Vagina (tissue), 2 donors: ENCODE measurements at places on chromosomes 16 and 17.

DNA sequence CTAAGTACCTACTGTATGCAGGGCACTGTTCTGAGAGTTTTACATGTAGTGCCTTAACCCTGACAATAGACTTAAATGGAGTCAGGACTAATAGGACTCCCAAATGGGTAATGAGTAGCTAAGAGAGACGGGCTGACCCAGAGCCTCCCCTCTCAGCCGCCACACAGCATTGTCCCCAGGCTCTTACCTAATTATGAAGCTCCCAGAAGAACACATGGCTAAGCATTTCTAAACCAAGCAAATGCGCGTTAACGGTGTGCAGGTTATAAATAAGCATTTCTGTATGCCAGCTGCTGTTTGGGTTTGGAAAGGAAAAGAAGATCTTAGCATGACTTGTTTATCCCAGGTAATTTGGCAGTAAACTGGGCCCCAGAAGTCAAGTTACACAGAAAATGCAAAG is 14.3 kb downstream of the KATNIP start:
- no peak for DNase-seq

GRCh38 chr17:3630781-3631180 is 5.3 kb downstream of the SHPK start:
- no peak for DNase-seq

GRCh38 chr16:20849589-20850390 is 43.5 kb downstream of the REXO5 start:
- no peak for DNase-seq

GRCh38 chr17:8474826-8475225 is 39.1 kb downstream of the NDEL1 start:
- DNase-seq = no peak

DNA sequence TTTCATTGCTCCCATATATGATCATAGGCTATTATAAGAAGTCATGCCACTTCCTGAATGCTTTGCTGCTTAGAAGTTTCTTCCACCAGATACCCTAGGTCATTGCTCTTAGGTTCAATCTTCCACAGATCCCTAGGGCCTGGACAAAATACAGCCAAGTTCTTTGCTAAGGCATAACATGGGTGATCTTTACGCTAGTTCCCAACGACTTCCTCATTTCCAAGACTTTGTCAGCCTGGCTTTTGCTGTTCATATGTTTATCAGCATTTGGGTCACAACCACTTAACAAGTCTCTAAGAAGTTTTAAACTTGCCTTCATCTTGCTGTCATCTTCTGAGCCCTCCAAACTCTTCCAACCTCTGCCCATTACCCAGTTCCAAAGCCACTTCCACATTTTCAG is 20.1 kb upstream of the DLX3 start:
- DNase-seq = peak; percentile 7

GRCh38 chr17:57433452-57433851 is 177.1 kb downstream of the MSI2 start:
- no peak for DNase-seq
